ENCODE measurements at places on chromosomes 4 and X.

GRCh38 chr4:40307627-40308497 lies 27.3 kb upstream of the CHRNA9 start:
- peak; percentile 74 for DNase-seq

GRCh38 chr4:65521666-65522065 lies 148.6 kb downstream of the EPHA5 start:
- DNase-seq: no peak

DNA sequence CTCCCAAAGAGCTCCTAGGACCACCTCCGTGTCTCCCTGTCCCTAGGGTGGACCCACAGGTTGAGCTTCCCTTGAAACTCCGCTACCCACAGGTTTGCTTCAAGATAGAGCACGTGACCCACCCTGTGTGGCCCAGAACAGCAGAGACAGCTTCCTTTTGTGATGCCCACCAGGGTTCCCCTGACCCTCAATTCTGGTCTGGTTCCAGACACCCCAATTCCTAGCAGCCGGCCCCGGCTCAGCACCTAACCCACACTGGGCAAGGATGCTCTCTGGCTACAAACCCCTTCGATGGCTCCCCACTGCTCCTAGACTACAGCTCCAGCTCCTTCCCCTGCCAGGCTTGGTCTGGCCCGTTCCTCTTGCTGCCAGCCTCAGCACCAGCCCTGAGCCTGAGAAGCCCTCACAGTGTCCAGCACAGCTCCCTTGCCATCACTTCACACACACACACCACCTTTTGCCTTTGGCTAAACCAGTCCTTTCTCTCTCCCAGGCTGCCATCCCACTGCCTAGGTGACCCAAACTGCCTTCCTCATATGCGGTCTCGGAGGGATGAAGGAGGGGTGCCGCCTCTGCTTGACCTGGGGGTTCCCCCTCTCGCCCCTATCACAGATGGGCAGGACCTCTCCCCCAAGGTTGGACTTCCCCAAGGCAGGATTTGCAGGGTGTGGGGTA lies 6.2 kb downstream of the PNCK start:
- DNase-seq: no peak

DNA sequence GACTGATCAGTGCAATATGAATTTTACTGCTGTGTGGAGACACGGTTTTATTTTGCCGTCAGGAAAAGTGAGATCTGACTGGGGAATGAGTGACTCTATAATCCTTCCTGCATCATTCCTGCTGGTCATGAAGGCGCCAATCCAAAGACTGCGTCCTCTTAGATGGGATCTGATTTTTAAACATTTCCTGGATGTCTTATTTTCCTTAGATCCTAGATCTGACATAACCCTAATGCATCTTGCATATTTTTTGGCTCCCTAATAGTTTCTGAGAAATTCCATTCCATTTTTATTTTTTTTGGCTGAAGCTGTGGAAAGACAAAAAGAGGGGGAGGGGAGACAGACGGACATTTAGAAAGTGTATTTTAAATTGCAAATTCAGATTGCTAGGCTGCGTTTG lies 454.9 kb upstream of the FAT1 start:
- no peak for DNase-seq

GRCh38 chr4:182306792-182307507 lies 63.7 kb downstream of the TENM3 start:
- DNase-seq: no peak

GRCh38 chr4:83783215-83783614 lies 247.3 kb downstream of the GPAT3 start:
- DNase-seq: no peak

DNA sequence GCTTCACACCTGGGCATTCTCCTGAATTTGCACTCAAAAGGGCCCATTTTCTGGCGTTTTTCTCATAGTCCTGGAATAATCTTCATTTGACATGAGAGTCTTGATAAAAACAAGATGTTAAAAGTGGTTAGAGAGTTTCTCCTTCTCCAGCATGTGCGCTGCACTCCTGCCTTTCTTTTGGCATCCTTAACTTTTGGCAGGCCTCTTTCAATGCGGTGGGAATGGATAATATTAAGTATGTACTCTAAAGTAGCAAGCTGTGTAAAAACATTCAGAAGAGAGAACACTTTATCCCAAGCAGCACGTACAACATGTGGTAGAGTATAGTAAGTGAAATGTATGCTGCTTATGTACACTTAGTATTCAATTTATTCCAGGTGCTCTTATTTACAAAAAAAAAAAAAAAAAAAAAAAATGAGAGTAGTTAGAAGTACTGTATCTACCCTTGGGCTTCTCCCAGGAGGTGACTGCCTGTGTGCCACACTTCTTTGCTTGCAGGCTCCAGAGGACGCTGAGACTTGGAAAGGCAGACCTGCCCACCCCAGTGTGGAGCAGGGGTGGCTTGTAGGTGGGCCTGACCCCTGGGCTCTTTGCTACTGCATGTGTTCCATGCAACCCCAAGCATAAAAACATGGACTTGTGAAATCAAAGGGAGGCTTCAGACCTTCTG lies 3.9 kb downstream of the FGF2 start:
- no peak for DNase-seq

GRCh38 chr4:68810919-68811318 lies 4.9 kb upstream of the UGT2B10 start:
- no peak for DNase-seq

DNA sequence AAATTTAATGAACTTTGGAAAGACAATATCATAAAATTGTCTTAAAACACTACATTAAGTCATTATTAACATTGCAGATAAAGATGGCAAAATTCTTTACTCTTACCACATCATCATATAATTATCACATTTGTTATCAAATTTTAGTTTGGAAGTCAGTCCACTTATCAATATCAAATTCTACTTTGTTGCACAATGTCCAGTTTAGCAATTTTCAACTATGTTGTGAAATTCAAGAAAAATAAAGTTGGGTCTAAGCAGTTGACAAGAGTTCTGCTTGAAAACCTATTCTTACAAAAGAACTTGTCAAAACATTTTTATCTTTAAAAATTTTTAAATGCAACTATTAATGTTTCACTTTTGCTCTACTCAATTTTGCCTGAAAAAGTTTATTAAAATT lies 44.7 kb upstream of the TET2 start:
- DNase-seq: no peak

DNA sequence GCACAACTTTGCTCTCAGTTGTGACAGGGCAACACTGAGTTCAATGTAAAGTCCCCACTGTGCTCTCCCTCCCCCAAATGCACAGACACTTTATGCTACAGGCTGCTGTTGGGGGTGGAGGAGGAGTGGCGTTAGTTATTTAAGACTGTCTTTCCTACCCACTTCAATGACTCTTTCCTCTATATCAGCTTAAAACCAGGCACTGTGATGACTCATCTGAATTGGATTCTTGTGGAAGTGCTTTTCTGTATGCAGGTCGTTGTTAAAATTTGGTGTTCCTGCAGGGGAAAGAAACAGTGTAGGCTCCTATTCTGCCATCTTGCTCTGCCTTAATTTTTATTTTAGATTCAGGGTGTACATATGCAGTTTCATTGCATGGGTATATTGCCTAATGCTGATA lies 1157.2 kb upstream of the ADGRL3 start:
- no peak for DNase-seq

All from activated CD4-positive, alpha-beta T cell treated with anti-CD3 and anti-CD28 coated beads, Interleukin-2, amount 50 U/mL, for 1 hour (primary cell).